Right kidney (tissue), 9 donors: ENCODE measurements at places on chromosomes 2 and 18.

- DNase-seq: no peak
Observed at GRCh38 chr2:176734868-176735267, 465.6 kb downstream of the MTX2 start.

GRCh38 chr2:233371641-233372040, 17.3 kb downstream of the DGKD start:
- no peak for DNase-seq

- no peak for DNase-seq
Observed at GRCh38 chr18:14912967-14913366, 165.0 kb downstream of the ANKRD30B start.

DNA sequence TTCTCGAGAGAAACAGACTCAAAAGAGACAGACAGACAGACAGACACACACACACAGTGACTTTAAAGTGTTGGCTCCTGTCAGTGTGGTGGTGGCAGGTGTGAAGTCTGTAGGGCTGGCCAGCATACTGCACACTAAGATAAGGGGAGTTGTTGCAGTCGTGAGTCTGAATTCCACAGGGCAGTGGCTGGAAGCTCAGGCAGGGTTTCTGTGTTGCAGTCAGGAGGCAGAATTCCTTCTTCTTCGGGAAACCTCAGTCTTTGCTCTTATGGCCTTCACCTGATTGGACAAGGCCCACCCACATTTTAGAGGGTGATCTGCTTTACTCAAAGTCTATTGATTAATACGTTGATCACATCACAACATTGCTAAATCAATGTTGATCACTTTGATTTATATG, 478.4 kb upstream of the HS6ST1 start:
- DNase-seq: no peak

- DNase-seq: no peak
Observed at GRCh38 chr18:2536493-2536892, 34.8 kb downstream of the METTL4 start.

GRCh38 chr2:215493376-215493775, 57.5 kb upstream of the FN1 start:
- no peak for DNase-seq

GRCh38 chr2:45722477-45722876, 71.0 kb downstream of the PRKCE start:
- no peak for DNase-seq

DNA sequence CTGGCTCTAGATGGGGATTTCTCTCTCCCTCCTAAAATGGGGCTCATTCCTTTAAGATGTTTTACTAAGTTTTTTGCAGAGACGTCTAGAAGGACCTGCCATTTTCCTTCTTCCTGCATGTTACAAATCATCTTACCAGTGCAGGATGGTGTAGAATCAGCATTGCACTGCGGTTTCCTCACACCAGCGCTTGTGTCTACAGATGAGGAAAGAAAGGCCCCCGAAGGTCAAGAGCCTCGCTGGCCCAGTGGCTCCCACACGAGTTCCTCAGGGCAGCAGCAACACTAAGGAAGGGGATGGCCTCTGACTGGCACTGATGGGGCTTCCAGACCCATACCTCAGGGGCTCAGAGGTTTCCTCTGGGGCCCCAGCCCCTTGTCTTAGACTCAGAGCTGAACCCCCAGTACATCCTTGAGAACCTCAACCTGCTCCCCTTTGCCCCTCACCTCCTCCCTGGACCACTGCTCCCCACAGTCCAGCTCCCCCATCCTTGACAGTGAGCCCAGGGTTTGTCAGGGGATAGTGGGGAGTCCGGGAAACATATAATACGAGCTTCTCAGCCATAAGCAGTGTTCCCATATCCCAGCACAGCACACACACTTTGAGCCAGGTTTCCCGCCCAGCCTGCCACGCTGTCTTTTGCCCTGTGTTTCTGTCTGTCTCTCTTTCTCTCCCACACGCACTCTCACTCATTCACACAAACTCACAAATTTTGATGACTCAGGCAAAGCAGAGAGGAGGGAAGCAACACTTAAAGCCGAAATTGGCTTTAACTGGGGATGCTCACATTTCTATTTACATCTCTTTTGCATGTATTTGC, 29.4 kb downstream of the ZFP36L2 start:
- peak; percentile 49 for DNase-seq

GRCh38 chr2:105388971-105389381, 9.9 kb downstream of the FHL2 start:
- no peak for DNase-seq

GRCh38 chr2:235549735-235550377, 56.0 kb downstream of the AGAP1 start:
- no peak for DNase-seq

- DNase-seq: no peak
Observed at GRCh38 chr2:41878056-41878455, 169.8 kb upstream of the PKDCC start.

DNA sequence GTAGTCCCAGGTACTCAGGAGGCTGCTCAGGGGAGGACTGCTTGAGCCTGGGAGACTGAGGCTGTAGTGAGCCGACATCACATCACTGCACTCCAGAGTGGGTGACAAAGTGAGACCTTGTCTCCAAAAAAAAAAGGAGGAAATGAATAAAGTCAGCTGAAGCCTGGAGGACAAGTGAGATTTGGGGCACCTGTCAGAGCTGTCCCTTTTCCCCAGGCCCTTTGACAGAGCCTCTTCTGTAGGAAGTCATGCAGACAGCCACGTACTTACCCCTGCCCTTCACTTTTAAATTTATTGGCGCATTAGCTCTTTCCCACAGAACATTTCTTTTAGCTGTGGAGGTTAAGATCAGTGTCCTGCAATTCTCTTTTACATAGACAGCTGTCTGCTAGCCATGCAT, 151.0 kb upstream of the DNMT3A start:
- no peak for DNase-seq

- DNase-seq: no peak
Observed at GRCh38 chr2:48934807-48935206, 179.3 kb upstream of the LHCGR start.

GRCh38 chr2:241072151-241072550, 29.9 kb downstream of the MTERF4 start:
- DNase-seq: no peak

DNA sequence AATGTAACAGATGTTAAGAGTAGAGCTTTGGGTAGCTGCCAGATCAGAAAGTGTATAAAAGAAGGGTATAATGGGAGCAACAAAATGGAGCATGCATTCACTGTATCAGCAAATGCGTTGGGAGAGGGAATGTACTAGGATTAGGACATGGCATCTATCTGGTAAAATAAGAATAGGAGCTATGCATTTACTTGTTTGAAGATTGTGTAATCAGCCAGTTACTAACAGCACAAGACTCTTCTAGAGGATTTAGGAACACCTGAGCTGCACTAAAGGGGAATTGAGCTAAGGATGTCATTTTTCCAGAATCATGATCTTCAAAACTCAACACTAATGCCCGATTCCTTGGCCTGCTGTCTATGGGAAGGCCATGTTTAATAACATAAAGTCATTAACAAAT, 394.2 kb upstream of the TNP1 start:
- DNase-seq: no peak

DNA sequence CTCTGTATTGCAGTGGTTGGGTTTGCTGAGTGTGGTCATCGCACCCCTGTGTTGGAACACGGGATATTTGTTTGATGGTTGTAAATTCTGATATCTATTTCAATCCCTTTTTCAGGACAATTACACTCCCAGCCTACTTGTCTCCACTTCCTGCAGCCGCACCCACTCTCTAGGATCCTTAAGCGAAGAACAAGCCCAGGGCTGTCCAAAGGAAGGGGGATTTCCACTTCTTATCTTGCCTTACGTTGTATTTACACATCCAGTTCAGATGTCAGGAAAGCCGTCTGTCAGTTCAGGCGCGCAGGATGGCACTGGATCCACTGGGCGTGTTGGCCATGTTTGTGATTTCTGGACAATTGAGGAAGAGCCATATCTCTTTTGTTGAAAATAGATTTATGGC, 834.5 kb upstream of the SALL3 start:
- no peak for DNase-seq

DNA sequence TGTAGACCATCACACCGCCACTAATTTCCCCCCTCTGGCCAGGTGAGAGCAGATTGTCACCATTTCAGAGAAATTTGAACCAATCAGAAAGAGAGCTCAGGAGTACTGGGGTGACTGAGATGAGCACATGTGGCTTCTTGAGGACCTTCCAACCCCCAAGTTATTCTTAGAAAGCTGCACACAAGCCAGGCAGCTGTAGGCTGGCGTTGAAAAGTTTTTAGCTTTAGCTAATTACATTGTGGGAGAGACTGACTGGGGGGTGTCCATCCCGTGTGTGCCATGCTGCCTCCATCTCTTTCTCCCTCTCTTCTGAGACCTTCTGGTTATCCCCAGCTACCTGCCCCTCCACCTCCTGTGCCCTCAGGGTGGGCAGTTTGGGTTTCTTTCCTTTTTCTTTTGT, 154.0 kb downstream of the AGAP1 start:
- DNase-seq: no peak

GRCh38 chr18:32770054-32770665, 2.7 kb downstream of the KLHL14 start:
- no peak for DNase-seq

DNA sequence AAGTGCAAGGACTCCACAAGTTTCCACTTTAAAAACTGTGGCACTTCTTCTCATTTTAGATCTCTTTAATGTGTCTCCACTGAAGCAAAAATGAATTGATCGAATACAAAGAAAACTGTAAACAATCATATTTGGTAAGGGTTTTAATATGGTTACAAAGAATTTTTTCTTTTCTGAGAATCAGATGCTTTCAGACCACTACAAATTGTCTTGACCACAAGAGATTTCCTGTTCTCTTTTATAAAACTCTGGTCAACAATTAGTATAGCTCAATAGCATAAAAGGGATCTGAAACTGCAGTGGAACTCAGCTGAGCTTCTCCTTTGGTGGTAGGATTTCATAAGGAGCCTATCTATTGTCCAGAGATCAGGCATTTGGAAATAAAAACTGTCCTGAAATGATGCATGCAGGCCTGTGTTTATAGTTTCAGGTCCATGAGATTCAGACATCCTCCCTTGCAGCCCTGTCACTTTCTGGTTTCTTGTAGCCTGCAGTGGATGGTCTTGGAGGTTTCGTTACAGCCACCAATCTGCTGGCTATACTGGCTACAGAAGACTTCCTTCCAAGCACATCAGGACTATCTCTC, 120.0 kb downstream of the DOCK10 start:
- DNase-seq: no peak

DNA sequence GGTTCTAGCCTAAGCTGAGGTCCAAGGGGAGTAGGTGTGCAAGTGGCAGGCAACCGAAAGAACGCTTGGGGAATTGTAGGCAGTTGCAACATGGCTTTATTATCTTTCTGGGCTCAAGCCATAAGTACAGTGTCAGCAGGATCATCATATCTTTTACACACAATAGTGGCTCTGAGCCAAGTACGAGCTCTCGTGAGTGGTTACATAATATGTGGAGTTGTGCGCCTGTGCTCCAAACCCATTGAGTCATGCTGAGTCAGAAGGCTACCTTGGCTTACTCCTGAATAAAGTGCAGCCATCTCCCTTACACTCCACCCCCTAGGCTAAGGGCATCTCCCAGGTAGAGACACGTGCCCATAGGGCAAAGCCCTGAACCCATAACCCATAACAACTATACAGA, 233.9 kb downstream of the SATB2 start:
- DNase-seq: no peak

GRCh38 chr2:72036595-72036994, 111.1 kb downstream of the CYP26B1 start:
- no peak for DNase-seq

DNA sequence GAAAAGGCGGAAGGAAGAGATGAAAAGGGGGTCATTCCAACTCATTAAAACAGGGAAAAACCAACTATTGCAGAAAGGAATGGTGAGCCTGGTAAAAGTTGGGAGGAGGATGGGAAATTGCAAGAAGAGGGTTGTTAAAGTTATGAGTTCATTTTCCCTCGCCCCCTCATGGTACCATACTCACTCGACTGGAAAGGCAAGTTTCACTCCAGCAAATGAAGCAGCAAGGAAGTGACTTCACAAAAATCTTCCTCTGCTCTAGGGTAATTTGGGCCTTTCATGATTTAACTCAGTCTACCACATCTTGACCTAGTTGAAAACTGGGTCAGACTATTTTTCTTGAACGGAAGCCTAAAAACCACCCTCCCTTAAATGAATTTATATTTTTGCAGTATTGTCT, 22.8 kb upstream of the DAW1 start:
- no peak for DNase-seq

DNA sequence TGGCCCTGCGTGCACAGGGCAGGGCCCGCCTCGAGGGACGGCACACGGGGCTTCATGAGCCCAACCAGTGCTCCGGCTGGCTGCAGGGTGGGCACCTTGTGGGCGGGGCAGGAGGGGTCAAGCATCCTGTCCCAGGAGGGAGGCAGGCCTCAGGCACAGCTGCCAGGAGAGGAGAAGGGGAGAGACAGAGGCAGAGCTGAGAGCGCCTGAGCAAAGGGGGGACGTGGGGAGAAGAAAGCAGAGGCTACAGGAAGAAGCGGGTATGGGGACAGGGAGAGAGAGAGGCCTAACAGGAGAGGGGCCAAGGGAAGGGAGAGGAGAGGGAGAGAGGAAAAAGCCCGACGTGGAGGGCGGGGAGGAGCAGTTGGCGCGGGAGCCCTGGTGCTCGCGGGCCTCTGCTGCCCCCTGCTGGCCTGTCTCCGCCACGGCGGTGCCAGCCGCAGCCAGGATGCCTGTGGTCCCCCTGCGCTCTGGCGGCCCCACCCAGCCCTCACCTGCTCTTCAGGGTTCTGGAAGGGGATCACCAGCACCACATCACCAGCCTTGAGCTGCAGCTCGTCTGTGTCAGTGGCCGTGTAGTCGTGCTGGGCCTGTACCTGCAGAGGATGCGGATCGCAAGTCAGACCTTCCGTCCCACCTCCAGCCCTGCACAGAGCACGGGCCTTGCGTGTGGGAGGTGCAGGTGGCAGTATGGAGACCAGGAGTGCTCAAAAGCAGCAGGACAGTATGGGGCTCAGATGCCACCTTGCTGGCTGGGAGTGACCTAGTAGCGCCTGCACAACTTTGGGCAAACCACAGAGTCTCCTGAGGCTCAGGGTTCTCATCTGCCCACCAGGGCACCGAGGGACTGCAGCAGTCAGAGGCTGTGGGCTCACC, 56.8 kb downstream of the BIN1 start:
- peak; percentile 72 for DNase-seq

DNA sequence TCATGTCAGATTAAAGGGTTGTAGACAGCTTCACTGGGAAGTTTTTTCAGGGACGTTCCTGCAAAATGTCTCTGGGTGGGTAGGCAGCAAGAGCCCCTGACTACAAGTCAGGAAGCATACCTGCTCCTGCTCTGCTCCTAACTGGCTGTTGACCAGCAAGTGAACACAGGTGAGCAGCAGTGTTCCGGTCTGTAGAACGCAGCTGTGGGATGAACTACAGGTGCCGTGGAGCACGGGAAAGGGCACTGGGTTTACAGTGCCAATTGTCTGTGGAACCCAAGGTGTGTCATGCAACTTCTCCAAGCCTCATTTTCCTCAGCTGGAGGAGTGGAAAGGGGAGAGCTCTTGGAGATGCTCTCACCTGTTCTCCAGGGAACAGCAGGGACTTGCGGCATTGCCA, 6.6 kb downstream of the ASB18 start:
- DNase-seq: no peak

DNA sequence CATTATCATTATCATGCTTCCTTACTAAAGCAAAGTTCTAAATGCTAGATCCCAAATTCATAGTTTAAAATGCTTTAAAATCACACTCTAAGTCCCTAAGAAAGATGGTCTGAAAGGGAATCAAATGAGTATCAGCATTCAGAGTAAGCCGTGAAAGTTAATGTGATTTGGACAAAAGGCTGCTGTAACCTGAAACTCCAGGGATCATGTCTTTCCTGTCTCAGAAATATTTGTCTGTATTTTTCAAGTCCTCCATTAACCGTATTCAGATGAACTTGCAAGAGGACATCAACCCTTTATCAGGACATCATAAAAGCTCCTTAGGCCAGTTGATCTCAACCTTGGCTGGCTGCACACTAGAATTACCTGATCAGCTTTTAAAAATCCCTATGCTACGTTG, 324.3 kb upstream of the PKDCC start:
- DNase-seq: no peak
